NCI-H524 (cell line): ENCODE measurements at places on chromosomes 11 and 22.

- DNase-seq: no peak
These were observed 3.0 kb downstream of the KIF18A start for GRCh38 chr11:28104984-28105383.

- no peak for DNase-seq
These were observed at the start of gene SYT8 for GRCh38 chr11:1834779-1835670. Gene SYT8, plus strand, starts transcription at chr11:1834990. Its CDS starts 116 bp downstream, at chr11:1835106.

- DNase-seq: no peak
These were observed 76.5 kb downstream of the LRRC4C start for GRCh38 chr11:41382927-41383326.

DNA sequence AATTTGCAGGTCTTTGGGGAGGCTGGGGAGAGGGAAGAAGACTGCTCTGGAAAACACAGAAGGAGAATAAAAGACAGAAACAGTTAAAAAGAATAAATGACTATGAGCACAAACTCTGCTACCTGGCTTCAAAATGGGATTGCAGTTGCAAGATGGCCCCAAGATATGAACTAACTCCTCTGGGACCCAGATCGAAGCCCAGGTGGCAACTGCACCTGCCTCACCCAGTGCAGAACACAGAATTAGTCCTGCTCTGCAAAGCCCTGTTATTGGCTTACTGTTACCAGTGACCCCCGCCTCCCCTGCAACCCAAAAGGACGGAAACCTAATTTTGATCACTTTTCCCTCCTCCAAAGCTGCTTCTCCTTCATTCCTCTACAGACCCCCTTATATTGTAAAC, 35.9 kb upstream of the POU2AF1 start:
- no peak for DNase-seq

GRCh38 chr11:11552529-11553087, 69.2 kb downstream of the GALNT18 start:
- no peak for DNase-seq

GRCh38 chr11:99554232-99554903, 533.6 kb downstream of the CNTN5 start:
- DNase-seq: no peak

DNA sequence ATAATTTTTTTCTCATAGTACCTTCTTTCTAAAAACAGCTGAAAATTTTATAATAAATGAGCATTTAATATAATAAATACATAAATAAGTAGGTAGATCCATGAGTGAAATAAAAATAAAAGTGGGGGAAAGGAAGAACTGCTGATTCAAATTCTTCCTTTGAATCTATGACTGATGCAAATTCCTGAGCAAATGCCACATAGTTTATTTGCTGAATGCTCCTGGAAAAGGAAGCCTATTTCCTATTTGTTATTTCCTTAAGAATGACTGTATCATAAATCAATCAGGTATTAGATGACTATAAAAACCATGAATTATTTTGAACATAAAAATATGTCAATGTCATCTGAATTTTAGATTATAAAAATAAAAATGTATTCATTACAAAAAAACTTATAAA, 16.6 kb downstream of the BTBD10 start:
- DNase-seq: no peak

DNA sequence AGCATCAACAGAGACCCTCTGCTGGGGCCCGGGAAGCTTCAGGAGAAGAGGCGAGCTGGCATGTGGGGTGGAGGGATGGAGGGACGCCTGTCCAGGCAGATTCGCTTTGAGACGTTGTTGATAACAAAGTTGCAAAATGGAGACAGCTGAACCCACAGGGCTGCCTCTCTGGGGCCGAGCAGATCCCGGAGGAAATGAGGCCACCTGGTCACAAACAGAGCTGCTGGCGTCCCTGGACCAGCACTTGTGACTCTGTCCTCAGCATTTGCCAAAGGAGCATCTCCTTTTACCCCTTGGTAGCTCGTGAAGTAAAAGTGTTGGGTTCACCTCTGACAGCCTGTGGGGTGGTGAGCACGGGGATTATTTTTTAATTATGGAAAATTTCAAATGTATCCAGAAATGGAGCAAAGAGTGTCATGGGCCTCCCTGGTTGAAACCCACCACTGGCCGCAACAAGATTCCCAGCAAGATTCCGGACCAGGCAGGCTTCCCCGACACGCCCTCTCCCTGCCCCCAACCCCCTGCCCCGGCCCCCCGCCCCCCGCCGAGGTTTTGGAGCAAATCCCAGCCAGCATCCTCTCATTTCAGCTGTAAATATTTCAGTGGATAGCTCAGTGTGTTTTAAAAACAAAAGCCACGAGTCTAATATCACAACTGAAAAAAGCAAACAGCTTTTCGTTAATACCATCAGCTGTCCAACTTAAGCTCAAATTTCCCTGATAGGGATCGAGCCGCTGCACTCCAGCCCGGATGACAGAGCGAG, 20.3 kb downstream of the GRAMD4 start:
- DNase-seq: no peak

GRCh38 chr11:69821511-69822040, 2.4 kb upstream of the FGF3 start:
- peak; percentile 16 for DNase-seq

GRCh38 chr11:872799-873198, 30.1 kb downstream of the TSPAN4 start:
- no peak for DNase-seq

GRCh38 chr22:19143967-19144400, 467 bp downstream of the ESS2 start:
- no peak for DNase-seq

DNA sequence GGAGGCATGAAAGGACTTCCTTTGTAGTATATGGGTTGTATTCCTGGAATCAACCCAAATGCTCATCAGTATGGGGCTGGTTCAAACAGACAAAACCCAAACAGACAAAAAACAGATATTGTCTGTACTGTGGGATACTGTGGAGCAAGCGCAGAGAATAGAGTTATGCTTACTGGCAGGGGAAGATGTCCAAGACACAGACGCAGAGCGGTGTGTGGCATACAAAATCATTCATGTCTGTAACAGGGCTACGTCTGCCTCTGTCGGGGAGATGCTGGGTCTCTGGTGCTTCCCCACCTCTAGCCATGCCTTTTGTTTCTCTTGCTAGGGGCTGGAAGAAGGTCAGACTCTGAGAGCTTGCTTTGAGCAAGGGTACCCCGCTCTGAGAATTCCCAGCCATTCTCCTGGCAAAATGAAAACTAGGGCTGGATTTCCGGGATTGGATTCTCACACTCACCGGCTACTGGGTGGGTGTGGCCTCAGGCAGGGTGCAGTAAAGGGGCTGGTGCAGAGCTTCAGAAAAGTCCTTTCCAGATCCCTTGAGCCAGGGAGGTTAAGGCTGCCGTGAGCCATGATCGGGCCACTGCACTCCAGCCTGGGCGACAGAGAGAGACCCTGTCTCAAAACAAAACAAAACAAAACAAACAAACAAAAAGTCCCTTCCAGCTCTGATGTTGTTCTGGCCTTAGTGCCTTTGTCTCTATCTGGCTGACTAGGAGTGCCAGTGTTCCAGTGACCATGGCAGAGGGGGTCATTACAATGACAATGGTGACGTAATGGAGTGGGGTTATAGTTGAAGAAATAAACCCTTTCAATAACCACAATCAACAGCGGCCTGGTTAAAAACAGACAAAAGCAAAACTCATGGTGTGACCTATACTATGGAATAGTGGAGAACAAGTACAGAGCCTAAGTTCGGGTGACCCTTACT, 2.9 kb upstream of the ABCC8 start:
- peak; percentile 21 for DNase-seq

- no peak for DNase-seq
These were observed 13.4 kb downstream of the RAB36 start for GRCh38 chr22:23158516-23159290.

GRCh38 chr22:23408321-23408720, 171.8 kb downstream of the IGLL1 start:
- DNase-seq: no peak
